HepG2 (cell line): ENCODE measurements at places on chromosomes 3 and 15. TPM values are rescaled to one million over a fixed set of nuclear protein-coding genes. Genes with fewer than 3 reads are reported as not detected.
A peak's percentile ranks its signal among the peaks of the same experiment; 100 is the strongest.

DNA sequence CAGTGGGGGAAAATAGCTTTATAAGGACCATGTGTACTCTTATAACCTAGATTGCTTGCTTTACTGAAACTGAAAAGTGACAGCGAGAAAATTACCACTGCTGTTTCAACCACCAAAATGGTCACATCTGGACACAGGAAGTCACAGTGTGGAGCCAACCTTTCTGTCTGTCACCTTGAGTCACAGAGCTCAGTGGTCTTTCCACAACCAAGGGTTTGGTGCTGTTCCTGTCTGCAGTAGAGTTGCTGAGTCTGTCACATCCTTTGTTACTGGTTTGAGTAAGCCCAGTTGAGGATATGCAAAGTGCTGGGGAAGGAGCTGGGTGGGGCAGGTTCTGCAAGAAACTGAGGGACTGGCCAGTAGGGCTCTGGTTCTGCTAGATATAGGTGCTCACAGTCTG, 139.1 kb upstream of the EIF1B start:
- no peak for DNase-seq

- DNase-seq = no peak
Measured at GRCh38 chr15:75215107-75216004, 13.7 kb downstream of the C15orf39 start.

GRCh38 chr3:121202573-121202972, 294.6 kb downstream of the STXBP5L start:
- no peak for DNase-seq

DNA sequence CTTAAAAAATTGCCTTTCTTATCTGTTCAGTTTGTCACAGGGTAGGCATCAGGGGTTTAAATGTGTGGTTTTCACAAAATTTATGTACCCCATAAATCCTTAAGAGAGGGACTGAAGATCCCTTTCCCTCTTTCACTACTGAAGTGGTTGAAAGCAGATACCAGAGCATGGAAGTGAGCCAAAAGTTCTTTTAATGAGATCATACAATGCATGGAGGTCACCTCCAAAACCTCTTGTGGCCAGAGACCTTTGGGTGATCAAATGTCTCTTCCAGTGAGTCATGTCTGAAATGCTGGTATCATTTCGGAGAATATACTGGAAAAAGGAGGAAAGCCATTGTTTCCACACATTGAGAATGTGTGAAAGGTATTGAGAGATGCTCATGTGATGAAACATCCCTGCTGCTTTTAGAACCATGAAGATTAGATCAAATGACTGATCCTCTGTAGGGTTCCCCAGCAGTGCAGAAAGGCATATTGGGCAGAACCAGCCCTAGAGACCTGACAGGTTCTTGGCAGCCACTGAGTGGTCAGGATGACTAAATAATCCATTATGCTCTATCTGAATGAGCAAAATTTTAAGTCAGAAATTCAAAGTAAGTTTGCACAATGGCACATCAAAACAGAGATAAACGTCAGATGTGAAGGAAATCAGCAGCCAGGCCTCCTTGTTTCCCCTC, 165.8 kb upstream of the SLC2A2 start:
- no peak for DNase-seq

- no peak for DNase-seq
Measured at GRCh38 chr3:66362541-66362941, 138.3 kb downstream of the LRIG1 start.

- no peak for DNase-seq
Measured at GRCh38 chr15:37586011-37586583, 348.3 kb upstream of the TMCO5A start.

GRCh38 chr3:54631516-54632325, 296.1 kb downstream of the LRTM1 start:
- DNase-seq = no peak

DNA sequence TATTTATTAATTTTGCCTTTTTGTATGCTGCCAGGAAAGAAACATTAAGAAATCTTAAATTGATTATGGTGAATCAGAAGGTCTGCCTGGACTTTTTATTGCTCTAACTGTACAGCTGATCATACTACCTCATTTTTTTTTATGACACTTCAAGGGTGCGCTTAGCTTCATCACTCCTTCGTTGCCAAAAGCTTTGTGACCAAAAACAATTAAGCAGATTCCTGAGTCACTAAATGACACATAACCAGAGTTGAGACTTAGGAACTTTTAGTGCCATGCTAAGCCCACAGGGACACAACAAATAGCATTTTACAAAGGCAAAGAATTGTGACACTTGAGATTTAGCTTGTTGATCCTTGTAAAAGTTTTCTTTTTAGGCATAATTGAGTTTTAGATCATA, 4.9 kb downstream of the ADIPOQ start:
- no peak for DNase-seq

- no peak for DNase-seq
Measured at GRCh38 chr3:100231668-100232067, 29.1 kb upstream of the TBC1D23 start.

DNA sequence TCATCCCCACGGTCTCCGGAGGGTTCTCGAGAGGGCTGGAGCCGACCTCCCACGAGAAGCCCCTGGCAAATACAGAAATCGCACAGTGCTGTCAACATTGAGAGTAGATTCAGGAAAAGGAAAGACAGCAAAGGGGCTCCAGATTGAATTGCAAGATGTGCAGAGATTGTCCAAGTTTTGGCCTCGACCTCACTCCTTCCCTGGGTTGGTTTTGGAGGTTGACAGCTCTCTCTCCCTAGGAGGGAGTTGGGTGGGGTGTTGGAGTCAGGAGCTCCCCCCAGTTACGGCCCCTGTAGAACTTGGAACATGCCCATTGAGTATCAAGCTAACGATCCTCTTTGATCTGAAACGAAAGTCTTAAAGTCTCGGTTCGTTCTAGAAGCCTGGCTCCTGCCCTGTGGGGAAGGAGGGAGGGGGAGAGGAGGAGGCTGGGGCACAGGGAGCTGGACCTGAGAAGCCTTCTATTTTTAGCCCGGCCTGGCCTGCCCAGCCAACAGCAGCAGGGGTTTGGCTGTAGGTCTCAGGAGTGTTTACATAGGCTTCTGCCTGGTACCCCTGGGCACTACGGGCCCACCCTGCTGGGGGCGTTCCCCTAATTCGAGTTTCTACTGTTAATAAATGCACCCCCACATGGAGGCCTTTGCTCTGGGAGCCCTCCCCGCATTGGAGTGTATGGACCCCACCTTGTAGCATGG, 672 bp upstream of the KY start:
- DNase-seq = no peak

DNA sequence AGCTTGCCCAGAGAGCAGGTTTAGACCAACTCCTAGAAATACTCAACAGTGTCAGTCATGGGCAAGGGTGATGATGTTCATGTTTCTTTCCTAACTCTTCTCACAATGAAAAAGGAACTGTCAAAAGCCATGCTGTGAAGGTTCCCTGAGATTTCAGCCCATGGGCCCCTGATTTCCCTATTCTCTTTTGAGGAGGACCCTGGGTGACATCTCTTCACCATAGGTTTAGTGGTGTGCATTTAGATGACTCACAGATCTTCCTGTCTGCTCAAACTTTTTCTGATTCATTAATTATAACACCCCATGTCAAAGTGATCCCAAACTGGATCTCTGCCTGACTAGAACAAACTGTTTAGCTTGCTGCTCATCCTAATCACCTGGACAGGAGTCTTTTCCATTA, 108.0 kb downstream of the BBX start:
- no peak for DNase-seq

- no peak for DNase-seq
Measured at GRCh38 chr15:32706704-32707103, 11.1 kb upstream of the GREM1 start.

GRCh38 chr15:60520825-60521368, 42.0 kb upstream of the ICE2 start:
- DNase-seq = peak; percentile 63

DNA sequence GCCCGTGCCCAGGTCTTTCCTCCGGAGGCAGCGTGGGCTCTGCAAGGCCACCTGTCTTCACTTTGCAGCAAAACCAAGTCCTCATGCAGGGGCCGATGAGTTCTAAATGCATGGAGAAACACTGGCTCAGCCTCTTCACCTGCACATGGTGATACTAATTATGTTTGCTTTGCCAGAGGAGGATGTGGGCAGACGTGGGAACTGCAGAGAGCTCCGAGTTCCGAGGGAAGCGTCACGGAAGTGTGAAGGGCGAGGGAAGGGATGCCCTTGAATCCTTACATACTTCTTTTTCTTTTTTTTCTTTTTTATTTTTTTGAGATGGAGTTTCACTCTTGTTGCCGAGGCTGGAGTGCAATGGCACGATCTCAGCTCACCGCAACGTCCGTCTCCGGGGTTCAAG, 74.8 kb downstream of the GABRG3 start:
- DNase-seq = no peak

- no peak for DNase-seq
Measured at GRCh38 chr3:105950881-105951600, 82.2 kb upstream of the CBLB start.

- no peak for DNase-seq
Measured at GRCh38 chr3:9033867-9034266, 70.6 kb upstream of the RAD18 start.

DNA sequence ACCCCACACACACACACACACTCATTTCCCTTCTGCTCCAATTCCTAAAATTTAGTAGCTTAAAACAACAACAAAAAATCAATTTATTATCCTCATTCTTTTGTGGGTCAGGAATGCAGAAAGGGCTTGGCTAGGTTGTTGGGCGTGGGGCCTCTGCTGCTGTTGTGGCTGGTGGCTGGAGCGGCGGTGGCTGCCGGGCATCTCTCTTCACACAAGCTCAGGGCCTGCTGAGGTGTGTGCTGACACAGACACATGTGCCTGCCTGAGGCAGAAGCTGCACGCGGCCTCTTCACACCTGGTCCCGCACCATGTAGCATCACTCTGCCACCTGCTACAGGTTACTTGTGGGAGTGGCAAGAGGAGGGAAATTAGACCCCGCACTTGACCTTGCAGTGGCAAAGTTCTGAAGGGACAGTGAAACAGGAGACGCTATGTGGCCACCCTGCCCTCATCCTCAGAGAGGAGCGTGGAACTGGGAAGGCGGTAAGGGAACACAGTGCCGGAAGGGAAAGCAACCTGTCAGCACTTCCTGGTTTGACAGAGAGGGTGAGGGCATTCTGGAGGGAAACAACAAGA, 64.0 kb upstream of the PRR20G start:
- no peak for DNase-seq

DNA sequence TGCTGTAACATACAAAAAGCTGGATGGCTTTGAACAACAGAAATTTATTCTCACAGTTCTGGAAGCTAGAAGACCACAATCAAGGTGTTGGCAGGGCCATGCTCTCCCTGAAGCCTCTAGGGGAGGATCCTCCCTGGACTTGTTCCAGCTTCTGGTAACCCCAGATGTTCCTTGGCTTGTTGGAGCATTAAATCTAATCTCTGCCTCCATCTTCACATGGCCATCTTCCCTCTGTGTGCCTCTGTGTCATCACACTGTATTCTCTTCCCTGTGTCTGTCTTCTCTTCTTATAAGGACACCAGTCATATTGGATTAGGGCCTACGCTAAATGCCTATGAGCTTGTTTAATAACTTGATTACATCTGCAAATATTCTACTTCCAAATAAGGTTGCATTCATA, 109.5 kb downstream of the STAG1 start:
- no peak for DNase-seq

- no peak for DNase-seq
Measured at GRCh38 chr3:112770032-112770626, 76.5 kb downstream of the CD200R1L start.

ARHGAP31 gene
- polyA plus RNA-seq = not detected in 2 replicates

HDC gene
- polyA plus RNA-seq = not detected in 2 replicates

IL5RA gene
- not detected in 2 replicates for polyA plus RNA-seq

CYP1A2 gene
- 0.07 and 0.09 TPM in 2 replicates for polyA plus RNA-seq

CIP2A gene
- 4.7 and 7.8 TPM in 2 replicates for polyA plus RNA-seq

PFKFB4 gene
- 103 and 122 TPM in 2 replicates for polyA plus RNA-seq

FGD5 gene
- 0.17 TPM in 1 of 2 replicates, not detected in the other for polyA plus RNA-seq

PLXNA1 gene
- 18.2 and 29.9 TPM in 2 replicates for polyA plus RNA-seq

TMEM212 gene
- polyA plus RNA-seq = not detected in 2 replicates
